ENCODE measurements at places on chromosomes 2 and 18. TPM values are rescaled to one million over a fixed set of nuclear protein-coding genes. Genes with fewer than 3 reads are reported as not detected.

Gene NT5DC4
- not detected for polyA plus RNA-seq

Gene LBX2
- 0.67 TPM for polyA plus RNA-seq

Gene WNT6
- not detected for polyA plus RNA-seq

Gene HOXD3
- 0.23 TPM for polyA plus RNA-seq

Gene TLX2
- 0.04 TPM for polyA plus RNA-seq

Gene GALNT3
- polyA plus RNA-seq, result 48.7 TPM

Gene ALK
- not detected for polyA plus RNA-seq

Gene RMND5A
- polyA plus RNA-seq, result 8.4 TPM

Gene ASAP2
- 21.8 TPM for polyA plus RNA-seq

Gene HRH4
- polyA plus RNA-seq, result not detected

Gene METAP1D
- polyA plus RNA-seq, result 3.8 TPM

Gene PUM2
- polyA plus RNA-seq, result 9.5 TPM

Gene B3GNT7
- polyA plus RNA-seq, result 0.07 TPM

Gene CCDC85A
- polyA plus RNA-seq, result 0.02 TPM

Gene MAP2
- polyA plus RNA-seq, result 3.1 TPM

Gene CNTNAP5
- not detected for polyA plus RNA-seq

Gene UGT1A5
- polyA plus RNA-seq, result not detected

Gene ZAP70
- polyA plus RNA-seq, result 0.01 TPM

Gene TRABD2A
- 1.6 TPM for polyA plus RNA-seq

Gene ACMSD
- not detected for polyA plus RNA-seq

Gene TRIM43
- not detected for polyA plus RNA-seq

Gene RNF138
- 8.3 TPM for polyA plus RNA-seq

Gene VIL1
- 0.01 TPM for polyA plus RNA-seq

Gene GALR1
- polyA plus RNA-seq, result not detected

Gene FBXO41
- 2.6 TPM for polyA plus RNA-seq

Gene CD8B2
- not detected for polyA plus RNA-seq

Gene TMEM17
- polyA plus RNA-seq, result 1.9 TPM

Gene SLC4A3
- 10.8 TPM for polyA plus RNA-seq

Gene CCDC141
- polyA plus RNA-seq, result not detected

Gene RAPGEF4
- 0.58 TPM for polyA plus RNA-seq

Gene ALLC
- not detected for polyA plus RNA-seq

Gene PLEK
- polyA plus RNA-seq, result not detected

Gene FAM161A
- 1.5 TPM for polyA plus RNA-seq

Gene ANKRD12
- polyA plus RNA-seq, result 4.1 TPM

Gene LONRF2
- polyA plus RNA-seq, result not detected

Gene CYS1
- polyA plus RNA-seq, result 0.14 TPM

Gene RIOK3
- polyA plus RNA-seq, result 17.5 TPM

Gene SRD5A2
- polyA plus RNA-seq, result not detected

Gene MBD5
- polyA plus RNA-seq, result 6.2 TPM

Gene VWC2L
- polyA plus RNA-seq, result not detected

Gene NLRC4
- polyA plus RNA-seq, result not detected

Gene WDSUB1
- polyA plus RNA-seq, result 4.2 TPM

Gene ODC1
- polyA plus RNA-seq, result 171 TPM

Gene GKN2
- not detected for polyA plus RNA-seq

Gene CNRIP1
- 0.17 TPM for polyA plus RNA-seq

Gene SMC6
- polyA plus RNA-seq, result 10.9 TPM

Gene VAMP5
- polyA plus RNA-seq, result 5.3 TPM

Gene PSD4
- 22.8 TPM for polyA plus RNA-seq

Gene SFTPB
- not detected for polyA plus RNA-seq

Gene EPB41L5
- polyA plus RNA-seq, result 6.2 TPM

Gene AGXT
- not detected for polyA plus RNA-seq

Gene FAM237A
- not detected for polyA plus RNA-seq

Gene CCL20
- polyA plus RNA-seq, result 0.60 TPM

Gene MYL1
- not detected for polyA plus RNA-seq

Gene SCN1A
- not detected for polyA plus RNA-seq

Gene MAL
- not detected for polyA plus RNA-seq

Gene LAMA1
- polyA plus RNA-seq, result 5.4 TPM

Gene TMEM247
- polyA plus RNA-seq, result not detected

Gene FEV
- polyA plus RNA-seq, result not detected
